ENCODE measurements at places on chromosomes 2 and 18.

DNA sequence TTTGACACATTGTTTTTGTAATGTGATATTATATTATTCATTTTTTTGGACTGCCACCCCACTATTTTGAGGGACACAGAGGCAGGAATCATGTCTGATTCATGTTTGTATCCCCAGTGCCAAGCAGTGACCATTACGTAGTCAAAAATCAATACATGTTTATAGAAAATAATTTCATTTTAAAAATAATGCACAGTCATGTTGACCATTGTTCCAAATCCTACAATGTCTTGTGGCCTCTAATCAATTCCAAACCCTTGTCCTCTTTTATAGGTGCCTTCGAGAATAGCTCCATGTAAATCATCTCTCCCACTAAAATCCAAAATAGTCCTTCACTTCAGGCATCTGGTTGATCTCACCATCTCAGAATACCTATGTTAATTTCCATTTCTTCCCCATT is 454.7 kb downstream of the LRP1B start:
- no peak for DNase-seq

GRCh38 chr2:219308142-219309101 is 779 bp downstream of the PTPRN start:
- peak; percentile 66 for DNase-seq

DNA sequence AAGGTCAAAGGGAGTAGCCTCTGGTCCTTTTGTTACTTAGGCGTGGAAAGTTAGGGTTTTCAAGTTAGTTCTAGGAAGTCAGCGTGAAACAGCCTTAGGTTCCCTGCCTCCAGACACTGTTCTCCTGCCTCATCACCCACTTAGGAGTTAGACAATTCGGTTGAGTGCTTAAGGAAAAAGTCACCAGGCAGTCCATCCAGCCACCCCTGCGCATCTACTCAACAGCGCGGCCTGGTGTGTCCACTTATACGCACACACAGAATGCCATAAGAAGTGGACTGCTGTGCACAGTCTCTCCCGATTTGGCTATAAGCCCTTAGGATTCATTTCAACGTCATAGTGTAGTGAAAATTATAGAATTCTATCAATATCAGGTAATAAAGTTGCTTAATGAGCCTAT is 470.8 kb upstream of the TNP1 start:
- DNase-seq, result no peak

DNA sequence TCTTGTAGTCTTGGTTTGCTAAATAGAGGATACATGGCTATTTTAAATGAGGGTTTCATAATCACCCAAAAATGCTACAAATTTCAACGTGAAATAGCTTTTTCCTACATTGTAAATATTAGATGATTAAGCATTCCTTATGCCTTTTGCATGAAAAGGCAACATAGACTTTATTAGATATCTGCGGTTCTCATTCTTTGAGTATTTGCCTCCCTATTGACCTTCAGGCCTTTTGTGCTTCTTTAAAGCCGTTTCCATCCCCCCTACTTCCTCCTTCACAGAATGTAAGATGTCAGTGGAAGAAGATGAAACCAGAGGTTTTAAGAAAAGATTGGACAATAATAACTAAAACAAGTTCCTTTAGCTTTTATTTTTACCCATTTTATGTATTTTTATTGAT is 144.1 kb downstream of the UBE2E3 start:
- DNase-seq, result no peak

- peak; percentile 58 for DNase-seq
Observed at GRCh38 chr2:200905618-200906296, 16.6 kb downstream of the NIF3L1 start.

All from stimulated activated CD4-positive, alpha-beta T cell treated with anti-CD3 and anti-CD28 coated beads, Interleukin-1b, Interleukin-23, amount 100 ng/mL, for 48 hours (primary cell).